ENCODE measurements at places on chromosomes 2 and 18.

DNA sequence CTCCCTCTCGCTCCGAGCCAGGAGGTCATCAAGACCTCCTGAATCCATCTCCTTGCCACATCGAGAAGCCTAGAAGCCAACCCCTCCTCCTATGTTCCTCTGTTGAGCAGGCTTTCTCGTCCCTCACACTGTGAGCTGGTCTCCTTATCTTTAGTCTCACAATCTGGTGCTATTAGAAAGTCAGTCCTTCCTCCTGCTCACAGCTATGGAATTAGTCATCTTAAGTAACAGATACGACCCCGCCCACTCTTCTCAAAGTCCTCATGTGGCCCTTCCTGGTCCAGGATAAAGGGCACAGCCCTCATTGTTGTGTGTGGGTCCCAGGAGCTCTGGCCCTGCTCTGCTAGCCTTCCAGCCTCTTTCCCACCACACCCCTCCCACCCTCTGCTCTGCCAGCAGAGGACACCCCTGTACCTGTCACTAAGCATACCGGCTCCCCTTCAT, 41.4 kb upstream of the TRIB2 start:
- DNase-seq = no peak

DNA sequence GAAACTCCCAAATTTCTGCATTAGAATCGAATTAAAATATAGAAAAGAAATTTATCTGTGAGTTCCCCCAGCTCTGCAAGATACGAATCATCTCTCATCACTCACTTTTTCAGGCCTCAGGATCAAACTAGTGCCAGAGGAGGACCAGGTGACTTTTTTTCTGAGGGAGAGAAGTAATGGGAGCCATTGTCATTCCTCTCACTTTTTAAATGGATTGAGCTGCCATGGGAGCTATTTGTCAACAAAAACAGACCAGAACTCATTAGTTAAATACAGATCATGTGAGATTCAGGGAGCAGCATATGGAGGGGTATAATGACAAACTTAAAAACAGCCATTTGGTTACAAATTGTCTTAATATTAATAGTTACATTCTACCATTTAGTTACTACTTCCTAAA, 594.4 kb downstream of the DPP10 start:
- DNase-seq = no peak

DNA sequence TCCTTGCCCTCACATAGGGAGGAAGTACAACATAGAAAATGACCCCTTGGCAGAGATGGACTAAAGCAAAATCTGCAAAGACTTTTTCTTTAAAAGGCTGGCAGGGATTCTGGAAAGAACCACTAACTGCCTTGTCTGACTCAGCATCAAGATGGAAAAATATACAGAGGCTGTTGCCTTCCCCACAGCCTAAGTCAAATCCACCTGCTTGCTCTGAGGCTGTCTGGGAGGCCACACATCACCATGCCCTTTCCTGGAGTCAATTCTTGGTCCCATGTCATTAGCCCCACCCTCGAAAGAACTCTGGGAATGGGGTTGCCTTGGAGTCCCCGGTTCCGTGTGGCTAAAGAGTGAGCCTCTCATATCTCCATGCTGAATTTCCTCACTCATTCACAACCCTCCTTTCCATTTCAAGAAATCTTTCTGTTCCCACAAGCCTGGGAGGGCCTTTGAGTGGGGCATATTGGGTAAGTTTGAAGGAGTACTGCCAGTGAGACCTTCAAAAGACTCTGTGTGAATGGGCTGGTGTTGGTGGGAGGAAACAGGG, 39.4 kb downstream of the BMP10 start:
- DNase-seq = no peak

GRCh38 chr18:65607161-65607560, 143.7 kb upstream of the CDH7 start:
- DNase-seq = no peak

DNA sequence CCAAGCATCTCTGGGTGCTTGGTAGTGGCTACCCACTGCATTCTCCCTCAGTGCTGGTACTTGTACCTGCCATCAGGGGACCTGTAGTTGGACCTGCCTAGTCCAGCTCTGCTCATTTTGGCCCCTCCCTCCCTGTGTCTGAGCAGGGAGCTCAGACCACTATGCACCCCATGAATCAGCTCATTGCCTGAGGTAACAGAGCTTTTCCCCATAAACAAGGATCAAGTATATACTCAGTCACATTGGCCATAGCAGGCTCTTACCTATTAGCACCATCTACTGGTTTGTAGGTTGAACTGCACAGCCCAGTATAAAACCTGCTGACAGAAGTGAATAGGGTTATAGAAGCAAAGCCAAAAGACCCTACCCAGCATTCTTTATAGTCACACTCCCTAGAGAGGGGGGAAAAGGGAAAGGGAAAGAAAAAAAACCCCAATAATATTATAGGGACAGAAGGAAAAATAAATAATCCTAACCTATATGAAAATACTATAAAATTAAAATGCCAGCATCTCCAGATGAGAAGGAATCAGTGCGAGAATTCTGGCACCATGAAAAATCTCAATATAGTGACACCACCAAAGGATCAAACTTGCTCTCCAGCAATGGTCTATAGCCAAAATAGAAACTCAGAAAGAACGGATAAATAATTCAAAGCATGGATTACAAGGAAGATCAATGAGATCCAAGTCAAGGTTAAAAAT, 6.9 kb upstream of the FLACC1 start:
- peak; percentile 72 for DNase-seq

DNA sequence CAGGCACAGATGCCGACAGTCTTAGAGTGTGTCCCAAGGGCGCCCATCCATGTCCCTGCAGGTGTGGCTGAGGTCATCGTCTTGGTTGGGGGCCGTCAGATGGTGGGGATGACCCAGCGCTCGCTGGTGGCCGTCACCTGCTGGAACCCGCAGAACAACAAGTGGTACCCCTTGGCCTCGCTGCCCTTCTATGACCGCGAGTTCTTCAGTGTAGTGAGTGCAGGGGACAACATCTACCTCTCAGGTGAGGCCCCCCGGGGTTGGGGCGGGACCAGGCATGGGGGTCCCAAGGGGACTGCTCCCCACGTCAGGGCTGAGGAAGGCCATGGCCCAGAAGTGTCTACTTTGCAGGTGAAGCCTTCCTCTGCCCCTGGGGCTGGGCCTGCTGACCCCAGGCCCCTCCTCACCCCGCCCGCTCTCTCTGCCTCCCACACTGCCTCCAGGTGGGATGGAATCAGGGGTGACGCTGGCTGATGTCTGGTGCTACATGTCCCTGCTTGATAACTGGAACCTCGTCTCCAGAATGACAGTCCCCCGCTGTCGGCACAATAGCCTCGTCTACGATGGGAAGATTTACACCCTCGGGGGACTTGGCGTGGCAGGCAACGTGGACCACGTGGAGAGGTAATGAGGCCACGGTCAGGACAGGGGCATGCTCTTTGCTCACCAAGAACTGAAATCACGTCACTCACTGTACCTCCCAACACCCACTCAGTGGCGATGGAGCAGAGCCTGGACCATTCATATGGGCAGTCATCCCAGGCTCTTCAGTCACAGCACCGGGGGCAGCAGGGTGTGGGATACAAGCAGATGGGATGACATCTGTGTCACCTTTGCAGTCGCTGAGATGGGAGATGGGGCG, 230.8 kb downstream of the ATAD2B start:
- no peak for DNase-seq

DNA sequence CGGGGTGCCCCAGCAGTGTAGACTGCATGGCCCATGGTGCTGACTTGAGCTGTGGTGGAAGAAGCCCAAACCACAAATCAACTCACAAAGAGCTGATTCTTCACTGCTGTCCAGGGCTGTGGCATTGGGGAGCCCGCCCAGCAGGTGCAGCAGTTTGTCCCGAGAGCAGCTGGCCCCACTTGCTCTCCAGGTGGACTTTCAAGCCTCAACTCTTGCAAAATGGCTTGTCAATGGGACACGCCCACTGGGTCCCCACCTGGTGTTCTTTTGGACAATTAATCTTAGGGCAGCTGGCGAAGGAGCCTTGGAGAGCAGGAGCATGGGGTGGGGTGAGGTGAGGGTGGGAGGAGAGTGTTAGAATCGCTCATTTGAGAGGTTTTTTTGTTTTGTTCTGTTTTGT, 117.9 kb downstream of the MYCN start:
- DNase-seq = peak; percentile 68

DNA sequence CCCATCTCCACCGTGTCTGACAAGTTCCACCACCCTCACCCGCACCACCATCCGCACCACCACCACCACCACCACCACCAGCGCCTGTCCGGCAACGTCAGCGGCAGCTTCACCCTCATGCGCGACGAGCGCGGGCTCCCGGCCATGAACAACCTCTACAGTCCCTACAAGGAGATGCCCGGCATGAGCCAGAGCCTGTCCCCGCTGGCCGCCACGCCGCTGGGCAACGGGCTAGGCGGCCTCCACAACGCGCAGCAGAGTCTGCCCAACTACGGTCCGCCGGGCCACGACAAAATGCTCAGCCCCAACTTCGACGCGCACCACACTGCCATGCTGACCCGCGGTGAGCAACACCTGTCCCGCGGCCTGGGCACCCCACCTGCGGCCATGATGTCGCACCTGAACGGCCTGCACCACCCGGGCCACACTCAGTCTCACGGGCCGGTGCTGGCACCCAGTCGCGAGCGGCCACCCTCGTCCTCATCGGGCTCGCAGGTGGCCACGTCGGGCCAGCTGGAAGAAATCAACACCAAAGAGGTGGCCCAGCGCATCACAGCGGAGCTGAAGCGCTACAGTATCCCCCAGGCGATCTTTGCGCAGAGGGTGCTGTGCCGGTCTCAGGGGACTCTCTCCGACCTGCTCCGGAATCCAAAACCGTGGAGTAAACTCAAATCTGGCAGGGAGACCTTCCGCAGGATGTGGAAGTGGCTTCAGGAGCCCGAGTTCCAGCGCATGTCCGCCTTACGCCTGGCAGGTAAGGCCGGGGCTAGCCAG, 1.2 kb downstream of the ONECUT2 start:
- DNase-seq = no peak

DNA sequence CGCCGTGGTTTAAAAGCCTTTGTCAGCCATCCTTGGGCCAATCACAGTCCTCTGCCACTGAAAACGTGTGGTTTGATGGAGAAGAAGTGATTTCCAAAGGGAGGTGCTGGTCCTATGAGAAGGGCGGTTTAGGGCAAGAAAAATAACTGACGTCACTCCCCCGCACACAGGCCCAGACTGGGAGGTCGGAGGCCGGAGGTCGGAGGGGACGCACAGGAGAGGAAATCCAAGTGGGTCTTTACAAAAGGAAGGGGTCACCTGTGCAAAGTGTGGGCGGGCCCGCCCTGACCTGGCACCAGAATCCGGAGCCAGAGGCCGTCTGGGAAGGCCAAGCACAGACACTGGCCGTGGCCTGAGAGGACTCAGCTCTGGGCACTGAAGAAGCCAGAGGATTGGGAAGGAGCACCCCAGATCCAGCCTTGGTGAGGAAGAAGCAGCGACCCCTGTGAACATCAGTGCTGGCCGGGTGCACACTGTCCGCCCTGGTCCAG, 18.0 kb upstream of the KCNG2 start:
- DNase-seq = no peak

GRCh38 chr18:77749089-77749488, 499.4 kb downstream of the GALR1 start:
- DNase-seq = no peak

- DNase-seq = no peak
Observed at GRCh38 chr2:178892751-178893625, 85.8 kb upstream of the TTN start.

GRCh38 chr2:213119061-213119809, 32.2 kb downstream of the IKZF2 start:
- no peak for DNase-seq

- DNase-seq = no peak
Observed at GRCh38 chr2:188085421-188085820, 206.3 kb upstream of the GULP1 start.

DNA sequence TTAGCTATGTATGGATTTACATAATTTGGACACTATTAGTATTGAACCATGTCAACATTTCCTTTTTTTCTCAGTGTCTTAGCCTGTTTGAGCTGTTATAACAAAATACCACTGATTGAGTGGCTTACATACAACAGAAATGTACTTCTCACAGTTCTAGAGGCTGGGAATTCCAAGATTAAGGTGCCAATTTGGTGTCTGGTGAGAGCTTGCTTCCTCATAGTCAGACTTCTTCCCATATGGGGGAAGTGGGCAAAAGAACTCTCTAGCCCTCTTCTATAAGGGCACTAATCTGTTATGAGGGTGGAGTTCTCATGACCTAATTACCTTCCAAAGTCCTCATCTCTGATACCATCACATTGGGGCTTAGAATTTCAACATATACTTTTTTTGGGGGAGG, 12.6 kb downstream of the ZNF804A start:
- no peak for DNase-seq

DNA sequence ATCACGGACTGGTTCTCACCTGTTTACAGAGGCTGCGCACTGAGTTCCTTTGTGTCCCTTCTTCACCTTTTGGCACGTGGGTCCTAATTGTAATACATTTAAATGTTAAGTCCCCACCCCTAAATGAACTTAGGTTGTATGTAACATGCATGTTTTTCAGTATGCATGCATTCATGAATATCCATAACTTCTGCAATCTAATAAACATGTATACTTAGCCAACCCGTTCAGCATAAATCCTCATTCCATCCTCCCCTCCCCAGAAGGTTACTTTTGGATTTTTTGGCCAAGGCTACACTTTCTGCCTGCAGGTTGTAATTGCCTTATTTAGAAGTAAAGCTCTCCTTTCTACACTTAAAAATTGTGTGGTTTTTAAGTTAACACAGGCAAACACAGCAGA, 314.7 kb downstream of the SUCLG1 start:
- DNase-seq = no peak

DNA sequence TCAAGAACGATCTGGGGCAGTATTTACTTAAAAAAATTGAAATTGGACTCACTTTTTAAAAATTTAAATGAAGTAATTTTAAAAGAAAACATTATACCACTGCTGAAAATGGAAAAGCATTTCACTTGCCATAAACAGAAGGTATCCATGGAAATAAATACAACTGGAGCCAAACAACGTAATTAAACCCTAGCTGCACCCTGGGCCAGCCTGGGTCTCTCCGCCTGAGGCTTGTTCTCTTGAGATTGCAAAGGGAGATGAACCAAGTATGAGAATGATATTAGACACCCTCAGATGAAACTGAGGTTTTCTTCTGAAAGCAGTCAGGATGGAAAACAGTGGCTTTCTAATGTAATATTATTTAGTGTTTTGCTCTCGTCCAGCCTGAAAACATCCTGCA, 264.4 kb downstream of the KCNE4 start:
- DNase-seq = no peak

- DNase-seq = peak; percentile 22
Observed at GRCh38 chr2:190862571-190862991, 18.0 kb upstream of the GLS start.

GRCh38 chr2:62119311-62119974, 76.5 kb upstream of the B3GNT2 start:
- DNase-seq = no peak

DNA sequence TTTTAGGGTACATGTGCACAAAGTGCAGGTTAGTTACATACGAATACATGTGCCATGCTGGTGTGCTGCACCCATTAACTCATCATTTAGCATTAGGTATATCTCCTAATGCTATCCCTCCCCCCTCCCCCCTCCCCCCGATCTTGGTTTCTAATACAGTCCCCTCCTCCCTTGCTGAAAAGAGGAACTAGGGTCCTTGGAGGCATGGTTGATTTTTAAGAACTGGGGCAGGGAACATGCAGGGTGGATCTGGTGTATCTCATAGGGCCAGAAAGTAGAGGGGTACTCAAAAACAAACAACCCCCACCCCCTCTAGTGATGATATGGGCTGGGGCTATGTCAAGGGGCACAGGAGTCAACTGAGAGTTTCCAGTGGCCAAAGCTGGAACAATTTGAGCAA, 153.4 kb downstream of the UBR3 start:
- DNase-seq = no peak

- peak; percentile 51 for DNase-seq
Observed at GRCh38 chr2:157627594-157628476, 829 bp downstream of the ACVR1C start.

- no peak for DNase-seq
Observed at GRCh38 chr2:24169023-24169422, 5.8 kb upstream of the FAM228A start.
